A549 treated with ZK216348 at 1 μM for 4 hours (cell line): ENCODE measurements at places on chromosomes 16 and 17. TPM values are rescaled to one million over a fixed set of nuclear protein-coding genes. Genes with fewer than 3 reads are reported as not detected.

The LLGL2 gene
- 12.2 to 32.9 TPM (median 29.6 TPM) in 5 replicates for total RNA-seq

The MYH3 gene
- 0.44 to 1.4 TPM (median 1.2 TPM) in 5 replicates for total RNA-seq

The IQCK gene
- 8.5 to 10.6 TPM (median 9.1 TPM) in 5 replicates for total RNA-seq

The SLC9A5 gene
- 1.0 to 2.1 TPM (median 1.6 TPM) in 5 replicates for total RNA-seq

The SYNGR2 gene
- total RNA-seq, result 103 to 201 TPM (median 187 TPM) in 5 replicates

The NUTF2 gene
- 230 to 282 TPM (median 237 TPM) in 5 replicates for total RNA-seq

The PCGF2 gene
- total RNA-seq, result 33.0 to 67.7 TPM (median 64.3 TPM) in 5 replicates

The SCGB1C2 gene
- not detected in 5 replicates for total RNA-seq

The B9D1 gene
- 35.4 to 45.6 TPM (median 42.6 TPM) in 5 replicates for total RNA-seq

The CCDC40 gene
- 4.5 to 8.1 TPM (median 7.3 TPM) in 5 replicates for total RNA-seq

The ADAM11 gene
- total RNA-seq, result 1.3 to 2.7 TPM (median 2.0 TPM) in 5 replicates

The SLC47A2 gene
- 0.09 to 0.16 TPM (median 0.14 TPM) in 4 of 5 replicates, not detected in the other for total RNA-seq

The MEIOB gene
- total RNA-seq, result 1.5 to 2.0 TPM (median 1.5 TPM) in 5 replicates

The TPSG1 gene
- total RNA-seq, result not detected in 5 replicates

The OR1D2 gene
- total RNA-seq, result not detected in 5 replicates

The HOXB4 gene
- 0.12 to 0.29 TPM (median 0.16 TPM) in 5 replicates for total RNA-seq

The TLCD1 gene
- total RNA-seq, result 31.0 to 54.2 TPM (median 46.9 TPM) in 5 replicates

The CHST4 gene
- total RNA-seq, result not detected in 5 replicates

The PIK3R5 gene
- 0.04 to 0.09 TPM in 2 of 5 replicates, not detected in the others for total RNA-seq

The LPO gene
- total RNA-seq, result not detected in 5 replicates

The ZFPM1 gene
- 5.3 to 10.1 TPM (median 8.4 TPM) in 5 replicates for total RNA-seq

The ZCCHC14 gene
- total RNA-seq, result 5.2 to 9.6 TPM (median 9.3 TPM) in 5 replicates

The ADCY9 gene
- 5.5 to 8.7 TPM (median 8.0 TPM) in 5 replicates for total RNA-seq

The SDR42E1 gene
- total RNA-seq, result 1.2 to 1.7 TPM (median 1.4 TPM) in 5 replicates

The DHX38 gene
- 43.6 to 56.4 TPM (median 54.9 TPM) in 5 replicates for total RNA-seq

The CETP gene
- not detected in 5 replicates for total RNA-seq

The LASP1 gene
- 227 to 289 TPM (median 271 TPM) in 5 replicates for total RNA-seq

The CACNA1H gene
- total RNA-seq, result 6.3 to 18.6 TPM (median 17.1 TPM) in 5 replicates

The ABCA9 gene
- not detected in 5 replicates for total RNA-seq

The ZFHX3 gene
- 5.1 to 9.9 TPM (median 7.3 TPM) in 5 replicates for total RNA-seq

The ALDOA gene
- 1,377 to 1,871 TPM (median 1,822 TPM) in 5 replicates for total RNA-seq

The ABCA8 gene
- 0.17 to 0.40 TPM (median 0.38 TPM) in 5 replicates for total RNA-seq

The MT3 gene
- total RNA-seq, result 0.64 to 0.68 TPM in 2 of 5 replicates, not detected in the others

The NOB1 gene
- total RNA-seq, result 110 to 133 TPM (median 118 TPM) in 5 replicates

The TP53TG3C gene
- total RNA-seq, result 0.43 TPM in 1 of 5 replicates, not detected in the others

The CRYBA1 gene
- not detected in 5 replicates for total RNA-seq

The ASIC2 gene
- total RNA-seq, result 1.7 to 3.1 TPM (median 2.0 TPM) in 5 replicates

The EVPLL gene
- total RNA-seq, result not detected in 5 replicates

The FADS6 gene
- not detected in 5 replicates for total RNA-seq

The KRTAP1-5 gene
- not detected in 5 replicates for total RNA-seq

The SCNN1B gene
- 0.09 to 0.34 TPM (median 0.21 TPM) in 5 replicates for total RNA-seq

The EPN3 gene
- total RNA-seq, result 0.16 to 0.28 TPM (median 0.20 TPM) in 4 of 5 replicates, not detected in the other

The CA4 gene
- total RNA-seq, result 0.24 TPM in 1 of 5 replicates, not detected in the others

The WSCD1 gene
- total RNA-seq, result 1.9 to 3.9 TPM (median 3.3 TPM) in 5 replicates

The KCNG4 gene
- not detected in 5 replicates for total RNA-seq

The AMZ2 gene
- total RNA-seq, result 113 to 122 TPM (median 115 TPM) in 5 replicates

The MYCBPAP gene
- total RNA-seq, result 0.08 to 1.1 TPM (median 0.53 TPM) in 5 replicates

The PPP1R1B gene
- 0.16 to 0.19 TPM in 2 of 5 replicates, not detected in the others for total RNA-seq

The KRTAP2-2 gene
- total RNA-seq, result not detected in 5 replicates

The NPIPB6 gene
- total RNA-seq, result 1.4 to 2.9 TPM (median 1.5 TPM) in 5 replicates

The CD7 gene
- 0.11 TPM in 1 of 5 replicates, not detected in the others for total RNA-seq

The TEKT1 gene
- total RNA-seq, result 0.12 to 0.21 TPM in 2 of 5 replicates, not detected in the others

The CIAO2B gene
- total RNA-seq, result 115 to 180 TPM (median 175 TPM) in 5 replicates

The CACNG1 gene
- total RNA-seq, result 0.11 to 0.37 TPM in 2 of 5 replicates, not detected in the others

The CLEC18B gene
- 0.12 to 0.84 TPM (median 0.27 TPM) in 5 replicates for total RNA-seq

The WFDC1 gene
- total RNA-seq, result not detected in 5 replicates
